ENCODE measurements at places on chromosomes 12 and 14.
A peak's percentile ranks its signal among the peaks of the same experiment; 100 is the strongest.

- DNase-seq, result no peak
These were observed 245.6 kb upstream of the NPAS3 start for GRCh38 chr14:32693114-32693513.

- DNase-seq, result no peak
These were observed 32.0 kb downstream of the DAO start for GRCh38 chr12:108911915-108912314.

DNA sequence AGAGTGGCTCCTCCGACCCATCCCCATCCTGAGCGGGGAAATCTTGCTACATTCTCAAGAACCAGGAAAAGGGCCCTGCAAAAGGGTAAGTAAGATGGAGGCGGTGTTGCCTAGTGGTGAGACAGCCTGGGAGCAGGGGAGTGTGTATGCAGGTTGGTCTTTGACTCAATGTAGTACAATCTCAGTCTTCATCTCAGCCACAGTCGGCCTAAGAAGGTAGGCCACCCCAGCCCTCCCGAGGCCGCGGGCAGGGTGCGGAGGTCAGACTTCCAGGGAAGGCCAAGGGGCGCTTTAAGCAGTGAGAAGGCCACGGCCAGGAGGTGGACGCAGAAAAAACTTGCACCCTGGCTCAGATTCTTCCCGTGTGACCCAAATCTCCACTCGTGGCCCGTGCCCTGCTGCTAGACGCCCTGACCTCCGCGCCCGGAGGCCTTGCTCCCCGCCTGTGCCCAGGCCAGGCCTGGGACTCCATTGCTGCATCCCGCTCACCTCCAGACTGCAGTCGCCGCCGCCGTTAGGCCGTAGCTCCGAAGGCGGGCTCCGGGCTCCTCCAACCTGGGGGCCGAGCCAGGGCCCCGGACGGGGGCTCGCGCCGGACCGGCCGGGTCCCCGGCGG lies 435 bp downstream of the FOXM1 start:
- no peak for DNase-seq

DNA sequence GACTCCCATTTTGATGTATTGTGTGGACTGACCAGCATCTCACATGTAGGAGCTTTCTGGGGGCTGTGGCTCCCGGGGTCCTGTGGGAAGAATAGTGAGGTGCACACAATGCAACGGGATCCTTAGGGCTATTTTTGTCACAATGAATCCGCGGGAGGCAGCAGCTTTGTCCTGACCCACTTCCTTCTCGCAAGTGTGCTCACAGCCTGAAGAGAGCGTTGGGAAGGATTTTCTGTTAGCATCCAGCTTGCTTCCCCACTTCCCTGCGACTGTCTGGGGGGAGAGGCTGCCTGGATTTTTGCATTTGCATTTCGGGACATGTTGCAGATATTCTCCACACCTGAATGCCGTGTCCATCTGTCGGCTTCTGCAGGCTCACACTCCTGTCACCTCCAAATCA lies 31.9 kb downstream of the FZD10 start:
- no peak for DNase-seq

GRCh38 chr12:2633825-2634200 lies 161.0 kb upstream of the FKBP4 start:
- no peak for DNase-seq

- no peak for DNase-seq
These were observed 36.4 kb upstream of the SMOC1 start for GRCh38 chr14:69842686-69843420.

DNA sequence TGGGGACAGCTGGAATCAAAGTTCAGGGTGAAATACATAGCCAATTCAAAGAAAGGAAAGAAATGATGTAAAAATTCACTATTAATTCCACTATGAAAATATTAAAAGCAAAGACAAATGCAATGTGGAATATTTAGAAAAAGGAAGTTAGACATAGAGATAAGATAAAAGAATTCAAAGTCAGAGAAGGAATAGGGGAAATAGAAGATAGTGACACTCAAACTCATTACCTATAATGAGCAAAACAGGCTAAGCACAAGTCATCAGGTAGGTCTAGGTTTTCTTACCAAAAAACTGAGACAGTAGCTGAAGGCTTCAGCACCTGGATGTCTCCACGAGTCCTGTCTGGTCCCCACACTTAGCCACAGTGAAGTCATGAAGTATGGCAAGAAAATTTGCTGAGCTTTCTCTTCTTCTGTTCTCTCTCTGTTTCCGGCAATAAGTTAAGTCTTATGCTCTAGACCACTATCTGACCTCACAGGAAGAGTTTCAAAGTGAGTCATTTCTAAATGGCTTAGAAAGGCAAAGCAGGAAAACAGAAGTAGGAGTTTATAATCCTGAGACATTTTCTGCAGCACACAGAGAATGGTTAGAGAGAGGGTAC lies at the start of gene C3AR1:
Gene C3AR1, minus strand, starts transcription at position 369 of the 604 bp plus-strand sequence. CDS start 6,174 bp downstream, outside the sequence.
- DNase-seq, result no peak

GRCh38 chr14:72523424-72524294 lies 370.2 kb downstream of the DPF3 start:
- no peak for DNase-seq

- no peak for DNase-seq
These were observed 824 bp downstream of the OAS1 start for GRCh38 chr12:112907415-112908157.

GRCh38 chr14:104116288-104116755 lies 22.1 kb upstream of the KIF26A start:
- DNase-seq, result no peak

DNA sequence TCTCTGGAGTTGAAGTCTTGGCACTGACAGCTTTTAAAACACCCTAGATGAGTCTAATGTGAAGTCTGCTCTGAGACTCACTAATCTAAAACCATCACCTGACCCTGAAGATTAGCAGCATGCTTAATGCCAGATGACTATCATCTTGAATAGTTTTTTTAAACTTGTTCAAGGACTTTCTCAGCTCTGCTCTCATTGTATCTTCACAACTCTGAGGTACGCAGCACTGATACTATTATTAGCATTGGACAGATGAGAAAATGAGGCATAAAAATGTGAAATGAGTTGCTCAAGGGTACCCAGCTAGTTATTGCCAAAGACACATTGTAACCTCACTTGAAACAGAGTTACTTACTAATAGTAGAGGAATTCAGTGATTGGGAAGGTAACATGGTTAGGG lies 4.8 kb downstream of the SLC38A1 start:
- DNase-seq, result no peak

DNA sequence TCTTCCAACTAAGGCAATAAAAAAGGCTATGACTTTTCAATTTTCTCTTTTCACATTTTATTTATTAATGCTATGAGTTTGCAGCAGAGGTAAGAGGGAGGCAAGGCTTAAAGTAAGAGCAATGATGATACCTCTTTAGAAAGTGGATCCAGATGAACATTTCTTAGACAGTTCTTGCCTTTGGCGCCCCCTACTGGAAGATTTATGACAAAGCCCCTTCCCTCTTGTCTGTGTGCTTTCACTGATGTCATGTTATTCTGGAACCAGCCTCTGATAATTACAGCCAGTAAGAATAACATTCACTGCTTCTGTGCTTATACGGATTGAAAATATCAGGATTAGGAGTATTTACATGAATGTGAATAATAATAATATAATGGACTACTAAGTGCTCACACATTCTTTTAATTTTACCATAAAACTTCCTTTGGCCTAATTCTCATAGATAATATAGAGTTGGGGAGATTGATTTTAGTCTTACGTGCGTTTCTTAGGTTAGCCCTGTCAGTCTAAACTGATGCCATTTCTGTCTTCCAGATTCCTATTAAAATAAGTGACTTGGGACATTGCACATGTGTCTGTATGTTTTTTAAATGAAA lies 1929.9 kb upstream of the SEL1L start:
- DNase-seq, result no peak

DNA sequence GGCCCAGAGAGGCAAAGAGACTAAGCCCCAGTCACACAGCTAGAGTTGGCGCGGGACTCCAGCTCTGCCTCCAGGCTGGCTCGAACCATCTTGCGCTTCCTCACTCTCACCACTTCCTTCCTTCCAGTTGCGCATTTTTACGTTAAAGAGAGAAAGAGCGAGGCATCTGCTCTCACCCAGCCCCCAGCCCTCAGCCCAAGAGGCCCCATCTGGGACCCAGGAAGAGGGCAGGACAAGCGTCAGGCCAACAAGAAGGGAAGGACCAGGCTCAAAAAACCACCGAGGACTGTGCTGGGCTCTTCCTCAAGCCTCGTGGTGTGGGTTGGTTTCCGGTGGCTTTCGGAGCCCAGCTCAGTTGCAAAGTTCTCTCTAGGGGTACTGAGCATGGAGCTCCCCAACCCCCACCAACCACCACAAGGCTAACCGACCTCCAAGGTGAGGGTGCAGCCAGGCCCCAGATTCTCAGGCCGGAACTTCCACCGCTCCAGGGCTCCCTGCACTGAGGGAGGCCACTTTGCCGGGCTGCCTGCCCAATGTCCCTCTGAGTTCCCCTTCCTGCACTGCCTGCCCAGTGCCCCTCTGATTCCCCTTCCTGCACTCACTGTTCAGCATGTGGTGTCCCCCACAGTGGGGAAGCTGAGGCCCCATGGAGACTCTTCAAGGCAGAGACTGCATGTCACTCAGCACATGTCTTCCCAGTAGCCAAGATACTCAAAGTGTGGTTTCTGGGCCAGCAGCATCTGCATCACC lies 35.9 kb downstream of the TESC start:
- peak; percentile 2 for DNase-seq

DNA sequence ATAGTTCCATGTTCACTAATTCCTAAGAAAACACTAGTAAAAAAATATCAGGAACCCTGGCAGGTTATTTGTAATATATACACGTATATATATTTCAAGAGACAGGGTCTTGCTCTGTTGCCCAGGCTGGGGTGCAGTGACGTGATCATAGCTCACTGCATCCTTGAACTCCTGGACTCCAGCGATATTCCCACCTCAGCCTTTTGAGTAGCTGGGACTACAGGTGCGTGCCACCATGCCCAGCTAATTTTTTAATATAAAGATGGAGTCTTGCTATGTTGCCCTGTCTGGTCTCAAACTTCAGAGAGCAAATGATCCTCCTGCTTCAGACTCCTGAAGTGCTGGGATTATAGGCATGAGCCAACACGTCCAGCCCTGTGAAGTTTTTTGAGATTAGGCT lies 16.2 kb downstream of the GPRC5A start:
- DNase-seq, result no peak

- DNase-seq, result no peak
These were observed 208.2 kb downstream of the DAD1 start for GRCh38 chr14:22380571-22381407.

- DNase-seq, result no peak
These were observed 17.4 kb upstream of the DNM1L start for GRCh38 chr12:32661706-32662105.

- DNase-seq, result no peak
These were observed 66.6 kb downstream of the FBXL14 start for GRCh38 chr12:1527789-1528188.

GRCh38 chr12:124577374-124577773 lies 10.0 kb upstream of the NCOR2 start:
- DNase-seq, result no peak

GRCh38 chr12:106801167-106801708 lies 26.8 kb downstream of the RIC8B start:
- DNase-seq, result no peak

GRCh38 chr12:60169904-60170303 lies 574.1 kb downstream of the SLC16A7 start:
- DNase-seq, result no peak

DNA sequence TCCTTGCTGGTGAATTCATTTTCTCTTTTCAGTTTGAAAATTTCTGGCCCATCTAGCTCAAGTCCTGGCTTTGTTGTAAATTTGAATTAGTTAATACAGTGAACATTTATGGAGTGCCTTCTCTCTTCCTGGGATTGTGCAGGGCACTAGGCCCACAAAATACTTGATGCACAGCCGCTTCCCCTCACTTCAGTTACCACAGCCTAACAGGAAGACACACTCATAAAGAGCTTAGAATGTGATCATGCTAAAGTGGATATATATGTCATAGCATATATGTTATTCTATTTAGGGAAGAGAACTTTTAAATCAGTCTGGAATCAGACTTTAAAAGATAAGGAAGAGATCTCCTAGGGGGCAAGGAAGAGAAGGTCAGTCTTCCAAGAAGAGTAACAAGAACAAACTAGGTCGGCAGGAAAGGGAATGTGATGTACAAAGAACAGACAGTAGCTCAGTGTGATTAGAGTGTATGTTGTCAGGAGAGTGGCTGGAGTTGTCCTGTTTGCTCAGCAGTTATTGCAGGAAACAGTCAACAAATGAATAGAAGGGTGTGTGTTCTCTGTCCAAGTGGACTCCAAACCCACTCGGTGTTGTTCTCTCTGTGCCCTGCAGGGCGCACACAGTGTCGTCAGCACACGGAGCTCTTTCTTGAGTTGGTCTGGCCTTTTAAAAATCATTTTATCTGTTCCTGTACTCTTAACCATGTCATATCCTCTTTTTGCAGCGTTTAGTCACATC lies 74.4 kb downstream of the DAAM1 start:
- DNase-seq, result no peak

GRCh38 chr14:70032447-70032846 lies 153.2 kb downstream of the SMOC1 start:
- no peak for DNase-seq

- no peak for DNase-seq
These were observed 764.3 kb downstream of the NOVA1 start for GRCh38 chr14:25833341-25834126.

DNA sequence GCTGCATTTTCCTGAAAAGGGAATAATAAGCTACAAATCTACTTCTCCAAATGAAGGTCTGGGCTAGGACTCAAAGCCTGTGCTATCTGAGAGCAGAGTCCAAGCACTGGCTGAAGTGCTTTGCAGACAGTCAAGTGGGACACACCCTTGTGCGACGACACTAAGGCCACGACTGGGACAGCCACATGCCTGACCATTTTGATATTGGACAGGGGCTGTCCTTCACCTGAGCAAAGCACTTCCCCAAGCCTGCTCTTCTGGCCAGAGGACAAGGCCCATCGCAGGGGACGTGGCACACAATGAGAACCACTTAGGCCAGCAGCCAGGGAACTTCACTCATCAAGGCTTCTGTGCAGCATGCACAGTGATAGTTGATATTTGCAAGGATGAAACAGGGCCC lies 71.4 kb downstream of the RBM19 start:
- DNase-seq, result no peak

GRCh38 chr14:57086271-57087162 lies 182.2 kb downstream of the EXOC5 start:
- no peak for DNase-seq

GRCh38 chr12:32947206-32948067 lies 50.9 kb upstream of the PKP2 start:
- no peak for DNase-seq

DNA sequence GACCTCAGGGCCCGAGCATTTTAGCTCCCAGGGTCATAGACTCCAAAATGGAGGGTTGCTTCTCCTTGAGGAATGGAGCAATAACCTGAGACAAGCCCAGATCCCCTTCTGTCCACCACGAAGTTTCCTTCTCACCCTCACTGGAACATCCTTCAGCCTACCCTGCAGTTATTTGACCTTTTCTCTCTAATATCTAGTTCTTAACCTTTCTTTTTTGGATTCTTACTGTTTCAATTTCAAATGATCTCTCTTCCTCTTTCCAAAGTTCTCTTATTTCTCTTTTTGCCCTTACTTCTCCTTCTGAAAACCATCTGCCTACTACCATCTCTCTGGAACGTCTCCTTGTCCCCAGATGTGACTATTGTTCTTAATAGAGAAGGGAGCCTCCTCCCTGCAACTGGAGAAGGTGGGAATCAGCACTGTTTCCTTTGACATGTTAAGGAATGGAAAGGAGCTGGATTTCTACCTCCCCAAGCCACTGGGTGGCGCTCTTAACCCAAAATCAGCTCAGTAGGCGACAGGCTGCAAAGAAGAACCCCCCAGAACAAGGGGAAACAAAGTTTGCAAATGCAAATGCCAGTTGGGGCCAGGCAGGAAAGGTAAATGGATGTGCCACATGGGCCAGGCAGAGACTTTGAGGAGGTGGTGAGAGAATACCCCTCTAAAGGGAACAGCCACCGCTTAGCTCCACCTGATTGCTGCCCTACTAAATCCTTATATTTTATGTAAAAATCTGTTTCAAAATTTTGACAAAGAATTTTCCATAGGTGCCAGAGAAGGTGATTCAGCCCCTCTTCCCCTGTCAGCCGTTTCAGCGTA lies 22.4 kb upstream of the PDE1B start:
- no peak for DNase-seq

Data from stimulated activated CD8-positive, alpha-beta memory T cell treated with anti-CD3 and anti-CD28 coated beads, Interleukin-4, amount 100 ng/mL, for 4 hours (primary cell).